Left lobe of liver (tissue), 2 donors: ENCODE measurements at places on chromosomes 1 and 21. TPM values are rescaled to one million over a fixed set of nuclear protein-coding genes. Genes with fewer than 3 reads are reported as not detected.

Gene GJA9
- total RNA-seq: not detected

Gene LCE2A
- not detected for total RNA-seq

Gene MEX3A
- total RNA-seq: 1.1 TPM

Gene CD55
- 9.8 TPM for total RNA-seq

Gene CD52
- 3.0 TPM for total RNA-seq

Gene LCE1A
- not detected for total RNA-seq

Gene LMX1A
- not detected for total RNA-seq

Gene ZNF648
- total RNA-seq: 0.81 TPM

Gene NMNAT1
- total RNA-seq: 7.6 TPM

Gene ELOA
- 35.2 TPM for total RNA-seq

Gene GNL2
- total RNA-seq: 11.5 TPM

GRCh38 chr1:7954683-7955082, 6.8 kb upstream of the PARK7 start:
- DNase-seq: no peak

DNA sequence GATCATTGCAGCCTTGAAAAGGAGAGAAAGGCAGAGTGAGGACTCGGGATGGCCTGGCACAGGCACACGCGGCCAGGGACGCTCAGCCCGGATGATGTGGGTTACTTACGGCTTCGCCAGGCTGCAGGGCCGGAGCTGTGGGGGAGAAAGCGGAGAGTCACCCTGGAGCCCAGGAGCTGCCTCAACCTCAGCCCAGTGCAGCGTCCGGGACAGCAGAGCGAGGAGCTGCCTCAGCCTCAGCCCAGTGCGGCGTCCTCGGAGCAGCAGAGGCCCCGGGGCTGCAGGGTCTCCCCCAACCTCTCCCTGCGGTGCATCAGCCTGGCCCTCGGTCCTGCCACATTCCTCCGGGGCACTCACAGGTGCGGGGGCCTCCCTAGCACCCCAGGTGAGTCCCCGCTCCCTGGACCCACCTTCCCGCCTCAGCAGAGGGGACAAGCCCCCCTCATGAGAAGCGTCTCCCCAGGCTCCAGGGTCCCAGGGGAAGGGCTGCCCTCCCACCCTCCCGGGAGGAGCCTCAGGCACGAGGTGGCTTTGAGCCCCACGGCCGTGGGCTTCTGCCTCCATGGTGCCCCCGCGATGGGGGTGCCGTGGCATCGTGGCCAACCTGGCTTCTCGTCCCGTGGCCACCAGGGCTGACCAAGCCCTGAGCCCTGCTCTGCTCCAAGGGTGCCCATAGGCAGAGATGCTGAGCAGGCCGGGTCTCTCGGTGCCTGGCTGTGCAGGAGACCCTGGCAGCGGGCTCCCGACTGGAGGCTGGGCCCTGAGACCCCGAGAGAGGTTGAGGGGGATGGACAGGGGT, 10.5 kb upstream of the RNF223 start:
- no peak for DNase-seq

DNA sequence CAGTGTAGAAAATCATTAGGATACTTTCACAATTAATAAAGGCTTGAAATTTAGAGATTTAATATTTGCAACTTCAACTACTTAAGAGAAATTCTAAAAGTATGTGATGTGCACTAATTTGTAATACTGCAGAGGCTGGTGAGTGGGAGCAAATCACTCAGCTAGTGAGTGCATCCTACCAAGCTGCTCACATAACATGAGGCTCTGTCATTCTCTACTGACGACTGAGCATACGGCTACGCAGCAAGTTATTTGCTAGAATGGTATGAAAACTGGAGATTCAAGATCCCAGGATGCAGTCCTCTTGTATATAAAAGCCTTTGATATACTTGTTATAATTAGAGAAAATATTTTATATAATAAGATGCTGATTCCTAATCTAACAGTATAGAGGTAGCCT, 90.1 kb downstream of the ATP1B1 start:
- DNase-seq: no peak

DNA sequence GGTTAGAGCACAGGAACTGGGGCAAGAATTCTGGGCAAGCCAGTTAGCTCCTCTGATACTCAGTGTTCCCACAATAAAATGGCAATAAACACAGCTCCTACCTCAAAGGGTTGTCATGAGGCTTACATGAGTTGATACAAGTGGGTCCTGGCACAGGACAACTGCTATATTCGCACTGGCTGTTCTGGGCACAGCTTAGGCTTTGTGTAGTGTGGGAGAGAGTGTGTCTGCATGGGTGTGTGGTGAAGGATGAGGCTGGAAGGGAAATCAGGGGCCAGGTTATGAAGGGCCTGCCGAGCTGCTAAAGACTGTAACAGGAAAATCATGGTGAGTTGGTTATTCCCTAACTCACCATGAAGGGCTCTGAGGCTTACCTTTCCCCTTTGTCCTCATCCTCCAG, 18.7 kb downstream of the ETV3 start:
- DNase-seq: no peak

DNA sequence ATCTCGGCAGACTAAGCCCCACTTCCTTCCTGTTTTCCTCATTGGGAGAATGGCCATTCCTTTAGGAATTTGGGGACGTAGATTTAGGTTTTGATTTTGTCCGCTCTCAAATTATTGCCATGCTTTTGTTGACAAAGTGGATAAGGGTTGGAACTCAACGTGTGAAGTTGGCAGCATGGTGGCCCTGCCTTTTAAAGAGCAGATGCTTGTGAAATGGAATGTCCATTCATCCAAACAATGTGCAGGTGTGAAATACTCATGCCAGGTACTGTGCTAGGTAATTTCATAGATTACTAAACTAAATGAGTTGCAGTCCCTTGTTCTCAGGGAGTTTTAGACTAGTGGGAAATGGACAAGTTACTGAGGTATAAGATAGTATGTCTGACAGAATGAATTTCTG, 75.0 kb downstream of the SPATA46 start:
- DNase-seq: no peak

- peak; percentile 66 for DNase-seq
These were observed 38.6 kb downstream of the ATP1B1 start for GRCh38 chr1:169144941-169145626.

GRCh38 chr1:220809704-220810103, 23.0 kb downstream of the MTARC1 start:
- DNase-seq: peak; percentile 85

- no peak for DNase-seq
These were observed 25.6 kb downstream of the MEF2D start for GRCh38 chr1:156474966-156475365.

DNA sequence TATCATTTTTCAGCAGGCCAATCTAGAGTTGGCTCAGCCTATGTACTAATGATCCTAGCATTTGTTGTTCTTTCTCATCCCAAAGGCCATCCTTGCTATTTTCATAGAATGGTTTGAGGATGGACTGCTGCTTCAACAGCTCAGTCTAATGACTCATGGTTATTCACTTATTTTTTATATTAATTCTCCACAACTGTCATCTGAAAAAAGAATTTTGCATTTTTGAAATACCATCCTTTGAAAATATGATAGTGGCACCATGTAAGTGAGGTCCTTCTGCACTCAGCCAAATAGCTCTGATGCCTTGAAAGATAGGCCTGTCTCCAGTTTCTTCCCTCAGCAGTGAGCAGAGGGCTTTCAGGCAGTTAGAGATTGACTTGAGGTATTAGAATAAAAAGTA, 377.5 kb downstream of the LMO4 start:
- DNase-seq: no peak

GRCh38 chr1:158931055-158931737, at the start of gene PYHIN1:
PYHIN1 (plus strand) TSS chr1:158931552; CDS start chr1:158936911, 5,359 bp downstream.
- DNase-seq: no peak

- DNase-seq: no peak
These were observed 31.7 kb upstream of the CAPZB start for GRCh38 chr1:19517017-19517416.

DNA sequence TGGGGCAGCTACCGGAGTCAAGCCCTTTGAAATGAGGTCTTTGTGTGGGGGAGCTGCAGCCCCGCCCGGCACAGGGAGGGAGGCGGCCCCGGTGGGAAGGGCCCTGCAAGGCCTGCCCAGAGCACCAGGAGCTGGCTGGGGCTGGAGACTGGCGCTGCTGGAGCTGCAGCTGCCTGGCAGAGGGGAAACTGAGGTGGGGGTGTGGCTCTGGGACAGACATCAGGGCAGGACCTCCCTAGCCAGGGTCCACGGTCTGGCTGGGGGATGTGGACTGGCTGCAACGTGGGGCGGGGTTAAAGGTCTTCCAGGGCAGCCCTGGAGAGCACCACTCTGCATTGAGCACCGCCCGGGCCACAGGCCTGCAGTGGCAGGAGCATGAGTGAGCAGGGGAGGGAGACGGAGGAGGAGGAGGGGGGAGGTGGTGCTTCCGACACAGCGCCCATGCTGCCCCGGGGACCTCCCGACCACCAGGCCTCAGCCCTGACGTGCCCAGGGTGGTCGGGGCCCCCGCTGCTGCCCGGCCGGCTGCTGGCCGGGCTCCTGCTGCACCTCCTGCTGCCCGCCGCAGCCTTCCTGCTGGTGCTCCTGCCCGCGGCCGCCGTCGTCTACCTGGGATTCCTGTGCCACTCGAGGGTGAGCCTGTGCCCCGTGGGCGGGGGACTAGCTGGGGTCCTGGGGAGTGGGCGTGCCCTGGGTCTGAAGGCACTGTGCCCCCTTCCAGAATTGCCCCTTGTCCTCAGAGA, 4.8 kb upstream of the ANKRD65 start:
- DNase-seq: no peak

DNA sequence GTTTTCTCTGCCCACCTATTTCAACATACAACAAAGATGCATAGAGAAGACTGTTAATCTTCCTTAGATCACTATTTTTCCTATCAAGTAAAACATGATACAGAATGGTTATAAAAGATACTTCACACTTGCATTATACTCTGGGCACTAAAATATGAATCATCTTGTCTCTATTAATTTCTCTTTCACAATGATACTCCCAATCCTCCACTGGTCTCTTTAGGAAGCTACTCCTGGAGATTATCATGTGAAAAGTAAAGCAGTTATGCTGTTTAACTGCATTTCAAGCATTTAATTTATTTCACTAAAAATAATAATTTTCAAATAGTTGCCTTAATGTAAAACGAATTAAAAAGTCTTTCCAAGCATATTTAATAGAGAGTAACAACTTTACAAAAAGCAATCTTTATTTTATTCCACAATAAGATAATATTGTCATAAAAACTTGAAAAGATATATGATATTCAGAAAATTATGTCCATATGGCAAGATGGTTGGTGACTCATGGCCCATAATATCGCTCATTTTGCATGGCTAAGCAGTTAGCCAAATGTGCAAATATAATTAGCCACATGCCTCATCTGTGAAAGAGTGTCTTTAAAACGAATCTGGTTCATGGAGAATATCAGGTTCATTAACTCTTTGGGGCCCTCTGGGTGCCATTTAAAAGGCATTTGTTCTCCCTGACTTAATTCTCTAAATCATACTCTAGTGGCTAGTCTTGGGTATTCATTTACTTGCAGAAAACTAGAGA, 1569.0 kb upstream of the B3GALT2 start:
- no peak for DNase-seq

DNA sequence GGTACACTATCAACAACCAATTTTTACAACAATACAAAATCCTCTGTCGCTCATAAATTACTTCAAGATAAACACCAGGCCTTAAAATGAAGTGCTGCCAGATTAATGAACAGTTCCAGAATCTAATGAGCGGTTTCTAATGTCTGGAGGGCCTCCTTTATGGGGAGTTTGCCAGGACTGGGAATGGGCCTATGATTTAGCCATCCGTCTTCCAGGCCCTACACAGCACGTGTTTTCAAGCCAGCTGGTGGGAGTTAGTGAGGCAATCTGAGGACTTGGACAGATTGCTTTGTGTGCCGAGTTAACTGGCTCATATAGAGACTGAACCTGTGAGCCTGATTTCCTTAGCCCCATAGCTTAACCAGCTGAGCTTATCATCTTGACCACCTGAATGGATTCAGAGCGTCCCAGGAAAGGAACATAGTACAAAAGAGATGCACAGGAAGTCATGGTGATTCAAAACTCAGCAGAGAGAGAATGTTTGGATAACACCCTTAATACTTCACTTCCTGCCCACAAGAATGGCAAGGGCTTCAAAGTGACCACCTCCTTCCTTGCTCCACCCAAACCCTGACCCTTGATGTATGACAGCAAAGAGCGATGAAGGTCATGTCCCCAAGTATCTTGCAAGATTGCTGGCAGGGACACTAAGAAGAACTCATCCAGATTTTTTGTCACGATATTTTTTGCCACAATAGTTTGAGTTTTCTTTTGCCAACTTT, 143.5 kb downstream of the SLC30A10 start:
- no peak for DNase-seq

DNA sequence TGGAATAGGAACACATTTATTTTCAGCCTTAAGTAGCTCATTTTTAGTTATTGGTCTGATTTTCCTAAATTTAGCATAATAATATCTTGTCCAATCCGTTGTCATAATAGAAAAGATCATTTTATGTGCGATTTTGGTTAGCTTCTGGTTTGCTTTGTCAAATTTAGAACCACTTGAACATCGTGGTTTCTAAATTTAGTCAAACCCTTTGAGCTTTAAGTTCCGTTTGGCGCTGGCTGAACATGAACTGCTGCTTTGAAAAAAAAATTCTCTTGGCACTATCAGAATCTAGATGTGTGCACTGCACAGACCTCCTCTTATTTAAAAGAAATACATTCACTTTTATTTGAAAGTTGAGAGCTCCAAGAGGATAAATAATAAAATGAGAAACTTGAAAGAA, 370.6 kb downstream of the PTPRC start:
- no peak for DNase-seq

GRCh38 chr1:211420389-211420788, 71.6 kb downstream of the RD3 start:
- DNase-seq: no peak

- DNase-seq: no peak
These were observed 28.7 kb downstream of the PSMB4 start for GRCh38 chr1:151428068-151428467.

- no peak for DNase-seq
These were observed 601 bp downstream of the UBE2G2 start for GRCh38 chr21:44800971-44801467.
